ENCODE measurements at places on chromosomes 7 and 10.

GRCh38 chr7:102431617-102432298, 1.6 kb upstream of the ORAI2 start:
- DNase-seq: no peak

DNA sequence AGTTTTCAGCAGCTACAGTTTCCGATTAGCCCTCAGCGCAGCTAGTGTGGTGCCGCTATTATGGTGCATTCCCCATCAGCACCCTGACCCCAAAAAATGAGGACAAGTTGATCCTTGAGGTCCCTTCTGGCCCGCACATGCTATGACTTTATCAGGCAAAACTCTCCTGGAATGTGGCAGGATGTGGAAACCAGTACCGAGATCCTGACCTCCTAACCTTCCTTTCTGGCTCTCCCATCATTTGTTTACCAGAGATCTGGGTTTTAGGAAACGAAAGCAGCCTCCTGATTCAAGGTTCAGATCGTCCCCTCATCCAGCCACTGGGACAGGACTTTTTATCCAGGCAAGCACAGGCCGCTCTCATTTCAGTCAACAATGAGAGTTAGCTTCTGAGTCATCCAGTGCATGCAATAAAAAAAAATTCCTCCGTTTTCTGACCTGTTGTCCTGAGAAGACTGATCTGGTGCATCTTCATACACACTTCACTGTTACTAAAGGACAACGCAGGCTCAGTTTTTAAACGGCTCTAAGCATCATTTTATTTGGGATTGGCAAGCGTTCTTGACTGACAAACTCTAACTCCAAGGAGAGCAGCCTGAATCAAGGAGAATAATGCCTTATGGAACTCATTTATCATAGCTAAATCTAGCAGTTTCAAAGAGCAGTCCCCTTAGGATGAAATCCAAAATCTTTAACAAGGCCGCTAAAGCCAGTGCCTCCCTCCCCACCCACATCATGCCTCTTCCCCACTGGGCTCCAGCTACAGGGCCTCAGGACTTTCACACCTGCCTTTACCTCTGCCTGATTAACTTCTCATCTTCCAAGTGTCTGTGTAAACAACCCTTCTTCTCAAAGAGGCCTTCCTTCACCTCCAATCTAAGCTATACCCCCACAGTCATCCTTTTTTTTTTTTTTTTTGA, 17.1 kb downstream of the PDLIM1 start:
- no peak for DNase-seq

GRCh38 chr7:86863452-86863851, 196.0 kb downstream of the ELAPOR2 start:
- no peak for DNase-seq

- no peak for DNase-seq
Observed at GRCh38 chr10:44724415-44725174, 186.5 kb upstream of the TMEM72 start.

DNA sequence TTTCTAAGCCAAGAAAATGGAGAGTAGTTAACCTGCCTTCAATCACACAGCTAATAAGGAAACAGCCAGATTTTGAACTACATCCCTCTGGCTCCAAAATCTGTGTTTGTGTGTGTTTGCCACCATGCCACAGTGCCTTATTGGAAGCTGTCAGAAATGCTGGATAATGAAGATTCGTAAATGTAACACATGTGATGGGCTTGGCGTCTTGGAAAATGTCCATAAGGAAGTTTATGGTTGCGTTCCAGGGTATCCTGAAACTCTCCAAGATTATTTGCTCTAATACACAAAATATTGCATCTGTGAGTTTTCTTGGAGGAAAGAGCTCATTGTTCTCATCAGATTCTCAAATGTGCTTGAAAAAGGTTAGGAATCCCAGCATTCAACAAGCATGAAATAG, 22.7 kb downstream of the MYOF start:
- no peak for DNase-seq

DNA sequence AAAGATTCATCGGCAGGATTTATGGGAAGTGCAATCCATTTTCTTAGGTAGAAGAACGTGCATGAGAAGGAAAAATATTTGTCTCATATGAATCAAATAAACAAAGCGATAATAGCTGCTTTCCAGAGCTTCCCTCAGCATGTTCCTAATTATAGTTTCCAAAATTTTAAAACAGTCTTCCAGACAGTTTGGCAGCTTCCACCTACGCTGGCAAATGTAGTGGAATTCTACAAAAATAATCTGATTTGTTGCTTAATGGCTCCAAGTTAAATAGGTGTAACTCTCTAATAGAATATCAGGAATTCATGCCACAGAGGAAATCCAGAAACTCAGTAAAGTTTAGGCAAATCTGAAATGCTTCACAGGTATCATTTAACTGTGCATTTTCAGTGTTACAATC, 23.3 kb upstream of the AGBL3 start:
- no peak for DNase-seq

- no peak for DNase-seq
Observed at GRCh38 chr7:7428806-7429205, 106.9 kb downstream of the COL28A1 start.

GRCh38 chr10:102421757-102422512, 1.3 kb downstream of the FBXL15 start:
- DNase-seq: no peak

- DNase-seq: peak; percentile 35
Observed at GRCh38 chr7:110442381-110442837, 648.5 kb upstream of the LRRN3 start.

DNA sequence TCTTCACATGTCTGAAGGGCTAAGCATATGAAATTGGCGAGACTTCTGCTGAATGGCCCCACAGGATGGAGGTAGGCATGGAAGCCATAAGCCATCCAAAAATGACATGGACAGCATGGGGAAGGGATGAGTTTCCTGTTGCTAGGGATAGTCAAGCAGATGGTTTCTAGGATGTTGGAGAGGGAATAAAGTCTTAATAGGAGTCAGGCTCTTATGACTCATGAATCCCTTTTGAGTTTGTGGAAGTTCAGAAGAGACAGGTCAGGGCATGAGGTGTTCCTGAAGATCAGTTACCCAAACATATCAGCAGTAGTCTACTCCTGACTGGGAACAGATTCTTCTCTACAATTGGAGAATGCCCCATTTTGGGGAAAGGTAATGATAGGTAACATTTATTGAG, 243.9 kb downstream of the REEP3 start:
- peak; percentile 35 for DNase-seq

DNA sequence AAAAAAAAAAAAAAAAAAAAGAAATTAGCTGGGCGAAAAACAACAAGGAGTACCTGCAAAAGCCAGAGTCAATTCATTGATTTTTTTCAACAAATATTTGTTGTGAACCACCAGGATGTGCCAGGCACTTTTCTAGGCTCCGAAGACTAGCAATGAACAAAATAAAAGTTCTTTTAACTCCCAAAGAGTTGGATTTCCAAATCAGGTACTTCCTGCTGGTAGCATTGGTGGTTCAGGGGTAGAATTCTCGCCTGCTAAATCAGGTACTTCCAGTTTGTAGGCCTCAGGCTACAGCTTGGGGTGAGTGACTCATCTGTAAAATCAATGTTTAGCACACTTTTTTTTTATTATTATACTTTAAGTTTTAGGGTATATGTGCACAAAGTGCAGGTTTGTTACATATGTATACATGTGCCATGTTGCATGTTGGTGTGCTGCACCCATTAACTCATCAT, 10.9 kb downstream of the PPA1 start:
- no peak for DNase-seq

DNA sequence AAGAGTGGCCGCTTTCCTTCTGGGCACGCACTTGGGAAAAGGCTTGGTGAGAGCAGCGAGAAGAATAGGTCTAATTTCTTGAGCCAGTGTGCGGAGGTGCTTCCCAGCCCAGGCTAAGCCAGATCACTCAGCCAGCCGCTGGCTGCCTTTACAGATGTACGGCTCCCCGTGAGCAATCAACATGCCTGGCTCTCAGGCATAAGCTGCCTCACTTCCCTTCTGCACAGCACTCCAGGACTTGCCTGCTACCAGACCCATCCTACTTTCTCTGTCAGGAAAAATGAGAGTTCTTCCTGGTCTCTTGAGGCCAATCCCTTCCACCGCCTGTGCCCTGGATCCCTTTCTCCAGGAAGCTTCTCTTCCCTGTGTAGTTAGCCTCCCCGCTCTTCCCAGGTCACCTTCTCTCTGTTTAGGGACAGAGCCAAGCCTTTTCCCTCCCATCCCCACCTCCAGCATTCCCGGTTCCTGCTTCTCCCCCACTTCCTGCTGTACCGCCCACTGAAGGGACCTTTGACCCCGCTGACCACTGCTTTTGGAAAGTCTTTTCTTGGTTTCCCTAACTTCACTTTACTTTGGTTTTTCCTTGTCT, 1.1 kb upstream of the ACTR3C start:
- DNase-seq: no peak

GRCh38 chr7:801940-802381, 30.3 kb upstream of the SUN1 start:
- DNase-seq: no peak

DNA sequence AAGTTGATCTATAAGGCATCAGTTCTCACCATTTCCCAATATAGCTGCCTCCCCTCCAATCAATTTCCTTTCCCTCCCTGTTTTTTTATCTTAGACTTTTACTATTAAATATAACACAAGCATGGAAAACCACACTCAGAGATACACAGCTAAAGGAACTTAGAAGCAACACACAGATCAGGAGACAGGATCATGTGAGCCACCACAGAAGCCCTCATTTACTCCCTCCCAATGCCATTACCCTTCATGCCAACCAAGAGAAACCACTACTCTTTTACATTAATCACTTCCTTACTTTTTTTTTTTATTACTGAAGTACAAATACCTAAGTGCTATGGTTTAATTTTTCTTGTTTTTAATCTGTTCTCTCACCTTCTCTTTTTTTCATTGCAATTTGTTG, 33.0 kb downstream of the COG5 start:
- peak; percentile 83 for DNase-seq

- no peak for DNase-seq
Observed at GRCh38 chr10:30587522-30588031, 42.0 kb downstream of the LYZL2 start.

GRCh38 chr7:94368371-94368791, 26.3 kb upstream of the COL1A2 start:
- peak; percentile 16 for DNase-seq

DNA sequence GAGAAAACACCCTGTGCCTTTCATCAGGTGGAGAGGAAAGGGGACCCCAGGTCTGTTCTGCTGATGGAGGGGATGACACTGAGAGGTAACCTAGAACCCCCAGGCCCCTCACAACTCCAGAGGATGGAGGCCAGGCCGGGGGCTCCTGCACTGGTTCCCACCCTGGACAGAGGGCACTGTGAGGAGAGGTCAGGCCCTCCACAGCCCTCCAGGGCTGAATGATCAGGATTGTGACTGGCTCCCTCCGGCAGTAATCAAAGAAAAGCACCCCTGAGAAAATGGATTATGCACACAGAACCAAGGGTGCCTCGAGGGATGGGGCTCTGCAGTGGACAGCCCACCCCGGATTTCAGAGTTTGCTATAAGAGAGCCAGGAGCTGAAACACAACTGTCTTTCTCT, 502.8 kb downstream of the TCERG1L start:
- no peak for DNase-seq

GRCh38 chr10:121188005-121188404, 336.8 kb downstream of the WDR11 start:
- no peak for DNase-seq

GRCh38 chr10:77201135-77202106, 436.2 kb downstream of the KCNMA1 start:
- DNase-seq: no peak

- no peak for DNase-seq
Observed at GRCh38 chr10:34311679-34312078, 503.4 kb downstream of the PARD3 start.

- no peak for DNase-seq
Observed at GRCh38 chr10:70084189-70084588, 31.5 kb downstream of the MACROH2A2 start.

- DNase-seq: no peak
Observed at GRCh38 chr7:139889186-139889871, 60.3 kb downstream of the TBXAS1 start.

- no peak for DNase-seq
Observed at GRCh38 chr7:128912281-128912680, 1.8 kb upstream of the KCP start.

- no peak for DNase-seq
Observed at GRCh38 chr10:86819567-86819966, 63.1 kb downstream of the BMPR1A start.

DNA sequence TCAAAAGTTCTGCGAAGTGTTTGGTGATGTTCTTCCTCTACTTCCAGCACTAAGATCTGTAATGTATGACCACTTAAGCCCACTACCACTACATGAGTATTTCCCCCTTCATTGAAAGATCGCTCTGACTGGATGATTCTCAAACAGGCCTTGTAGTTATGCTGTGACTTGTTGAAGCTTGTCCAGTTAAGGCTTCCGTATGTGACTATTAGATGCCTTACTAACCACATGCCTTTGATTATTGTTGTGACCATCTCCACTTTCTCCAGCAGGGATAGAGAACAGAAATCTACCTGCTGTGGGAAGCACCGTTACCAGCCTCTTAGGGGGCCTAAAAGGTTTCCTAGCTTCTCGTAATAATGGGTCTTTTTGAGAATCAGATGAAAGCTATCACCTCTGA, 81.1 kb downstream of the NOC3L start:
- DNase-seq: no peak

GRCh38 chr10:12489357-12489756, 140.0 kb downstream of the CAMK1D start:
- no peak for DNase-seq

GRCh38 chr10:5551531-5552375, 27.0 kb downstream of the CALML3 start:
- no peak for DNase-seq

- DNase-seq: no peak
Observed at GRCh38 chr10:10055656-10056442, 961.8 kb upstream of the CELF2 start.

GRCh38 chr7:132837529-132837928, 244.4 kb downstream of the CHCHD3 start:
- DNase-seq: no peak

GRCh38 chr7:108045154-108045553, 42.2 kb upstream of the LAMB1 start:
- no peak for DNase-seq

GRCh38 chr7:111190804-111191203, 99.9 kb downstream of the LRRN3 start:
- no peak for DNase-seq

Data from foreskin melanocyte (primary cell).